ENCODE measurements at places on chromosomes 6 and 20.

- DNase-seq = no peak
Observed at GRCh38 chr6:70298068-70298467, 4.8 kb downstream of the COL9A1 start.

DNA sequence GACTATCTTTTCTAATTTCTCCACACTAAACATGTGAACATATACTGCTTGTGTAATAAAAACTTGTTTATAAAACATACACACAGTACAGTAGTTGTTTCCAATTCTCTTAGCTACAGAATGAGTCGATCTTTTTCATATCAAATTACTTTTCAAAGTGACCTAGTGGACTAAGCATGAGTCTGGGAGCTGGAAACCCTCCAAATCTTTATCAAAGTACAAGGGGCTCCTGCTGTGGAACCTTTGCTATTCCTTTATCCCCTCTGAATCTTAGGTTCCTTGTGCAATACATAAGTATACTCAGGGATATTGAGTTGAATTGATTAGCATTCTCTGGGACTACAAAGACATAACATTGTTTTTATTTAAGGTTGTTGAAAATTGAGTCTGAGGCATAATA lies 48.7 kb upstream of the TAB2 start:
- DNase-seq = no peak

GRCh38 chr6:41360314-41360685 lies 24.9 kb downstream of the NCR2 start:
- no peak for DNase-seq

DNA sequence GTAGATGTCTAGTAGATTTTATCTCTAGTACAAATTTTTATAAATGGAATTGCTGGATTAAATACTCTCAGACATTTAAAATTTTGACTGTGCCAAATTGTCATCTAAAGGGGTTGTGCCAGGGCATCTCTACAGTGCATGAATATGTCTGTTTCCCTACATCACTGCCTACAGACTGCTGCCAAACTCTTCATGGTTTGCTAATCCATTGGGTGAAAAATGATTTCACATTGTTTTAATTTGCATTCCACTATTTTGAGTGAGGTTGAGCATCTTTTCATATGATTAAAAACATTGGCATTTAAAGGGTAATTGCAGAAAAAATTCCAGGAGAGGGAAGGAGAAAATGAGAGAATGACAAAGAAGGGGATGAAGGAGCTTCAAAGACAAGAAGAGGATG lies 267.7 kb upstream of the RNF24 start:
- DNase-seq = no peak

- DNase-seq = no peak
Observed at GRCh38 chr6:45272626-45273025, 55.5 kb upstream of the RUNX2 start.

DNA sequence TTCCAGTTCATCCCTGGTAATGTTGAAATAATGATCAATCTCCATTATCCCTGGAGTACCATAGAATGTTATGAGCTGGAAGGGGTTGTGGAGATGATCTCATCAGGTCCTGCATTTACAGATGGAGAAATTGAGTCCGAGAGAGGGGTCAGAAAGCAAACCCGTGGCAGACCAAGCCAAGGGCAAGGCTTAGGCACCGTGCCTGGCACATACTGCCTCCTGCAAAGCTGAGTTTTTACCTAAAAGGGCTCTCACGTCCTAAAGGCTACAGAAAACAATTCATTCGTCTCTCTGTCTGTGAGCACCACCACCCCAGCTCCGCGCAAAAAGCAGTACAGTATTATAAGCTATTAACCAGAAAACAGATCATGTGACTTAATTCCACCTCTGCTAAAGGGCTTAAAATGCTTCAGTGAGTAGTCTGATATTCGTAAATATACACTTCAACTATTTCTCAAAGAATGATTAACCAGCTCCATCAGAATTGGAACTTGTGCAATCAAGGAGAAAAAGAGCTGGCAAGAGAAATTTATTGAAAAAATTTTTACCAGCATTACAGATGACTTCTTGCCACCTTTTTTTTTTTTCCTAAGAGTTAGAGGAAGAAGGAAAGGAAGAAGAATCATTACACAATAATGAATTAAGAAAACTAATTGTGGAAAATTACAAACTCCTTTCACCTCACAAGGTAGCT lies 3.4 kb upstream of the PARD6B start:
- DNase-seq = no peak

DNA sequence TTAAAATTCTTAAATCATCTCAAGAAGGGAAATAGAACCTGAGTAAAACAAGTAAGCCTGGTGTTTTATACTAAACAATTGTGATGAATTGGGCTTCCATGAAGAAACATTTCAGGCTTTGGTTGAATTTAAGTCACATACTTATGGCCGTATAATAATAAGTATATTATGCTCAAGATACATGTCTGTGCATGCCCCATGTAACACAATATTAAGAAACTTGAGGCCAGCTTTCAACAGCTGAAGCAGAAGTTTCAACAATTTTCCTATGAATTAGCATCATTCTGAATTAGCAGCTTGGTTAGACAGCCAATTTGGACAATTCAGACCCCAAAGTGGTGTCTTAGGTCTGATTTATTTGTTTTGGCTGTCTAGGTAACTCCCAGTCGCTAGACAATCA lies 243.7 kb downstream of the MYLK4 start:
- DNase-seq = no peak

GRCh38 chr6:16064671-16065072 lies 64.2 kb upstream of the MYLIP start:
- no peak for DNase-seq

- DNase-seq = no peak
Observed at GRCh38 chr20:57180954-57181353, 85.5 kb downstream of the BMP7 start.

- no peak for DNase-seq
Observed at GRCh38 chr6:170545405-170545804, 7.7 kb downstream of the PSMB1 start.

- no peak for DNase-seq
Observed at GRCh38 chr20:10719740-10720385, 46.1 kb upstream of the JAG1 start.

GRCh38 chr6:137002505-137002904 lies 42.3 kb downstream of the IL20RA start:
- no peak for DNase-seq

GRCh38 chr6:439641-440167 lies 48.2 kb downstream of the IRF4 start:
- no peak for DNase-seq

DNA sequence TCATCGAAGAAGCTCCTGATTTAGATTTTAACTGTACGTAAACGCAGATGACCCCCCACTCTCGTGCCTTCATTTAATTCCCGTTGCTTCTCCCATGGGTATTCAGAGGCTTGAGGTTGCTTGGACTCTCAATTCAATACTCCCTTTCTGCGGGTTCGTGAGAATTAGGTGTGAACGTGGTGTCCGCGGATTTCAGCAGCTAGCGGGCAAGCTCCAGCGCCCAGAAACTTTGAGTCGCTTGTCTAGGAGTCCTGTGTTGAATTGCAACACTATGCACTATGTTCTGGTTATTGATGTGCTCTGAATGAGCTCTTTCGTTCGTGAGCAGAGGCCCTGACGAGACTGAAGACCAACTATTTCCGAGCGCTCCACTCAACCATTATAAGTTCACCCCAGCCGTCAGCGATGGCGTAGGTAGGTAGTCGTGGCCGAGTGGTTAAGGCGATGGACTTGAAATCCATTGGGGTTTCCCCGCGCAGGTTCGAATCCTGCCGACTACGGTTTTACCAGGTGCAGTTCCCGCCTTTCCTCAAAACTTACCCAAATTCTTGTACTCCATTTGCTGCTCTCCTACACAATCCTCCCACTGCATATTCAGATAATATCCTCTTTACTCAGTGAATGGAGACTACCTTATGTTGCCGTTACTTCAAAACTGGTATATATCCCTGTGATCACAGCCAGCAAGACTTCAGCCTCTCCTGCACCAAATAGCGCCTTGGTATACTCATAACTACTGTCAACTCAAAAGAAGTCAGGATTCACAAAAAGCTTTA lies 72.6 kb upstream of the ZNF184 start:
- DNase-seq = no peak

- DNase-seq = no peak
Observed at GRCh38 chr6:80173411-80173810, 66.9 kb downstream of the BCKDHB start.

GRCh38 chr6:166515072-166515810 lies 71.2 kb downstream of the RAMACL start:
- DNase-seq = no peak

DNA sequence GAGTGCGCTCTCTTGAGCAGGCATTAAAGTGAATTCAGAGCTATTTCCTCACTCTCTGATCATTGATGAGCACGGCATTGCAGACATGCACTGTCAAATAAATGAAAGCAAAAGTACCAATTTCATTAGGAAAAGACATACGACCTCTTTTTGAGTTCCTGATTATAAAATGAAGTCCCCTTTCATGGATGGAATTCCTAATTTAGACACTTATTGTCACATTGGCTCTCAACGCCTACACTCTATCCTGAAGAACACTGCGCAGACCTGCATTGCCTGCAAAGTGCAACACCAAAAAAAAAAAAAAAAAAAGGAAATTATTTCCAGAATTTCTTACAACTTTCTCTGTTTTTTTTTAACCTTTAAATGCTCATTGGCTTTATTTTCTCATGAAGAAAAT lies 1.6 kb downstream of the ADGRB3 start:
- DNase-seq = no peak

- DNase-seq = no peak
Observed at GRCh38 chr6:170132561-170132991, 158.3 kb downstream of the DLL1 start.

DNA sequence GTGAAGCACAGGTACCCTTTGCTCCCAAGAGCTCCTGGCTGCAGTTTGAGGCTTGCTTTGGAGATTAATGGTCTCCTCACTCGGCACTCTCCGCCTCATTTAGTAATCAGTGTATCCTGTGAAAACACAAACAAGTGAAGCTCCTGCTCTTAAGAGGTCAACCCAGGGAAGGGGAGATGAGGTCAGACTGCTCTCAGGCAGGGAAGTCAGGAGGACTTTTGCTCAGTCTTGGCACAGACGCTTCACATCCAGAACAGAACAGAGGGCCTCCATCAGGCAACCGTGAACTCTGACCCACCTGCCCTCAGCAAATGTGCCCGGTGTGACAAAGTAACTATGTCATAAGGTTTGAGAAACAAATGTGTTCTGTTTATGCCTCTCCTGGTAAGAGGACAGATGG lies 428.8 kb upstream of the JARID2 start:
- no peak for DNase-seq

DNA sequence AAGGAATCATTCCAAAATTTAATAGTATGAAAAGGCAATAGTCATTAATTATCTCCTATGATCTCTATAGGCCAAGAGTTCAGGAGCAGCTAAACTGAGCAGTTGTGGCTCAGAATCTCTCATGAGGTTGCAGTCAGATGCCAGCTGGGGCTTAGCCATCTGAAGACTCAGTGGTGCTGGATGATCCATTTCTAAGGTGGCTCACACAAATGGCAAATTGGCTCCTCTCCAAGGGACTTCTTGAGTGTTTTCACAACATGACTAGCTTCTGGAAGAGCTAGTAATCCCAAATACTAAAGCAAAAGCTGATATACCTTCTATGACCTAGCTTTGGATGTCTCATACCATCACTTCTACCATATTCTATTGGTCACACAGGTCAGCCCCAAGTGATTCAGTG lies 104.2 kb downstream of the HAO1 start:
- no peak for DNase-seq

DNA sequence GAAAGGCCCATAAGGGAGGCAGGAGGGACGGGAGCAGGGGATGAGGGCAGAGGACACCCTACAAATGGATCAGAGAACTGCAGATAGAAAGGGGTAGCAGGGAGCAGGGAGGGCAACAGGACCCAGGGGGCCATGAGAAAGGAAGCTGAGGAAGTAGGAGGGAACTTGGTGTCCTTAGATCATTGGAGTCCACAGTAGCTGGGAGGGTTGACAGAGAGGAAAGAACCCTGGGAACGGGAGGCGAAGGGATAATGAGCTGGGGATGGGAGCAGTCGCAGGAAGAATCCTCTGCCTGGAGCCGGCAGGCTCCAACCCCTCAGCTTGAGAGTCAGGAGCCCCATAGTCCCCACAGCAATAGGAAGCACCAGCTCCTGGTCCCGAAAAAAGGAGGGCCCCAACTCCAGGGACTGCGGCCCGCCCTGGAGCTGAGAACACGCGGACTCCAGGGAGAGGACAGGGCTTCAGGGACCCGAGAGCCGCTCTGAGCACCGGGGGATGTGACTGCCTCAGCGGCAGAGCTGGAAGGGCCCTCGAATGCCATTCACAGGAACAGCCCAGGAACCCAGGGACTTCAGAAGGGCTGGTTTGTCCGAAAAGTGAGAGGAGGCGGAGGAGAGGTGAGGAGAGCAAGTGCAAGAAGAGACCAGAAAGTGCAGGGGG lies 32.7 kb downstream of the HLA-A start:
- DNase-seq = no peak

DNA sequence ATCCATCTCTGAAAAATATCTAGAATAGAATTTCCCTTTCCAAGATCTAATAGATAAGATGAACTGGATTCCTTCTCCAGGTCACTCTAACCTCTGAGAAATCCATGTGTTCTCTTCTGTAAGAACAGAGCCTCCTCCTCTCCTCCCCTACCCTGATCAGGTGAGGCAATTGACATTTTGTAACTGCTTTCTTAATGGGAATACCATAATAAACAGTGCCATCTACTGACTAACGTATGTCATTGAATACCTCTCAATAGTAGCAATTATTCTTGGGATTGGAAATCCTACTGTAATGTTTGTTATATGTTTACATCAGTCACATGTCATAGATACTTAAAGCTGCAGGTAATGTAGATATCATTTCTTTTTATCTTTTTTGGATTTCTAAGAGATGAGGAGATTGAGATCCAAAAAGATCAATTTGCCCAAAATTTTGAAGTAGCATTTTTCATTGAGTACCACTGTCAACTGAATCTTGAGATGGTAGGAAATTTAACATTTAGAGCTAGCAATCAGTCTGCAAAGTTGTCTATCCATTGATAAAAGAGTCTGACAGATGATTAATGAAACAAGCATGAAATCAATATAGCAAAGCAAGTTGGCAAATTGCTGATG lies 365.8 kb upstream of the HSF2 start:
- no peak for DNase-seq

GRCh38 chr6:146855889-146856288 lies 257.1 kb downstream of the ADGB start:
- DNase-seq = no peak

- DNase-seq = peak; percentile 42
Observed at GRCh38 chr6:157143171-157143889, 180.0 kb downstream of the TMEM242 start.

GRCh38 chr20:37342231-37343177 lies 3.4 kb upstream of the SRC start:
- DNase-seq = no peak
